ENCODE measurements at places on chromosomes 3 and 15.

DNA sequence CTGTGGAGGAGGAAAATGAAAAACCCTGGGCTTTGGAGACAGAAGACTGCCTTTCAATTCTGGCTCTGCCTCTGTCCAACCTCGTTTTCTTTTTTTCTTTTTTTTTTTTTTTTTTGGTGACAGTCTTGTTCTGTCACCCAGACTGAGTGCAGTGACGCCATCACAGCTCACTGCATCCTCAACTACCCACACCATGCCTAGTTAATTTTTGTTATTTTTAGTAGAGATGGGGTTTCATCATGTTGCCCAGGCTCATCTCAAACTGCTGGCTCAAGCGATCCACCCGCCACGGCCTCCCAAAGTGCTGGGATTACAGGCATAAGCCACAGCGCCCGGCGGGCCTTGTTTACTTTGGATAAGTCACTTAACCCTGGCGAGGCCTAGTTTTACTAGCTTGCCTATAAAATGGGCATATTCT, 66.3 kb upstream of the SLC25A26 start:
- no peak for DNase-seq

GRCh38 chr3:186842426-186843038, at the start of gene ADIPOQ:
Gene ADIPOQ (plus strand): TSS chr3:186842710. CDS start chr3:186853059, 10,349 bp downstream.
- no peak for DNase-seq

GRCh38 chr3:95343767-95344166, 1280.9 kb downstream of the NSUN3 start:
- no peak for DNase-seq

DNA sequence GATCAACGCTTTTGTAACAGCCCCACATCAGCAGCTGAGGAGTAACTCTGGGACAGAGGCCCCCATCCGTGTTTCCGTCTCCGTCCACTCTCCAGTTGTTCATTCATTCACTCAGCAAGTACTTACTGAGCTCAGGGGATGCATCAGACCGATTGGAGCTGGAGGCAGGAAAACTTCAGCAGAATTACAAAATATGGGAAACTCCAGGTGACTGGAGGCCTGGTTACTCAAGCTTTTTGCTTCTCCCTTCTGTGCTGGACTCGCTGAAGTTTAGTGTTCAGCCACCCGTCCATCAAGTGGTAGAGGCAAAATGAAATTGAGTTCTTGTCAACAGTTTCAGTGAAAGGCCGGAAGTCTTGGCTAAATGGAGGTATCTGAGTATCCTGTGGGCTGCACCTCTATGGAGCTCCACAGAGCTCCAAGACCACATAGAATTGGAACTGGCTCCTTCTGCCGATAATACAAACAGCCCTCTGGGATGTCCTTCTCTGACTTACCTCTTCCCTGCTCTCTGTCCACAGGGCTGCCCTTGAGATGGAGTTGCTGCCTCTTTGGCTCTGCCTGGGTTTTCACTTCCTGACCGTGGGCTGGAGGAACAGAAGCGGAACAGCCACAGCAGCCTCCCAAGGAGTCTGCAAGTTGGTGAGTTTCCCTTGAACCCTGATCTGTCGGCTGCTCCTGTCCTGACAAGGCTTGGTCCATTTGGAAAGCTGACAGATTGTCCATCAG, 14.7 kb downstream of the NRROS start:
- no peak for DNase-seq

GRCh38 chr3:107236655-107237337, 140.4 kb upstream of the CCDC54 start:
- DNase-seq: no peak

DNA sequence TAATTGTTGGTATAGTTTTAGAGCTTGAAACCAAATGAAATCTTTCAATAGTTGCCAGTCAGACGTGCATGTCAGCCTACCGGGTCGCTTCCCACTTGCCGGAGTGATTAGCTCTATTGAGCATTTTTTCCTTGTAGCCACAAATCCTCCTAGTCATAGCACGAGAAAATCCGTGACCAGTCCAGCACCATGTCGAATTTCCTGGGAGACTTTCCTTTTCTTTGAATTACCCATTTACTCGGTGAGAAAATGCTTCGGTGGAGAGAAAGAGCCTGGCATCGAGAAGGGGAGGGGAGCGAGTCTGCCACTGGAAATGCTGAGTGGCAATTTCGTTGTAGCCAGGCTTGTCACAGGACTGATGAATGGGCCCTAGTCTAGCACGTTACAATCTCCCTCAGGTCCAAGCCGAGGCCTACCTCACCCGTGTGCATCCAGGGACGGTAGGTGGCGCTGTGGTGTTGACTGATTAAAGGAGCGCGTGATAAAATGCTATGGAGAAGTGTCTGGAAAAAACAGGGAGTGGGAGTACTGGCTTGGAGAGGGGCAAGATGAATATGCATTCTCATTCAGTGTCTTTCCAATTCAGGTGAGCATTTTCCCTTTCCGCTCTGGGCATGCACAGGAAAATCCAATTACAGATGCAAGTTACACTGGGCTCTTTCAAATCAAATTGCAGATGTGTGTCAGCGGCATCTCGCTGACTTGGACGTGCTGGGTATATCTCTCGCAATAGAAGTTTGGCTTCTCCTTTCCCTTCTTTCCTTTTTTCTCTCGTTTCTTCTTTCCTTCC, 238.8 kb downstream of the EDEM1 start:
- DNase-seq: no peak

- peak; percentile 5 for DNase-seq
These were observed 464.1 kb upstream of the RARB start for GRCh38 chr3:24963762-24964625.

DNA sequence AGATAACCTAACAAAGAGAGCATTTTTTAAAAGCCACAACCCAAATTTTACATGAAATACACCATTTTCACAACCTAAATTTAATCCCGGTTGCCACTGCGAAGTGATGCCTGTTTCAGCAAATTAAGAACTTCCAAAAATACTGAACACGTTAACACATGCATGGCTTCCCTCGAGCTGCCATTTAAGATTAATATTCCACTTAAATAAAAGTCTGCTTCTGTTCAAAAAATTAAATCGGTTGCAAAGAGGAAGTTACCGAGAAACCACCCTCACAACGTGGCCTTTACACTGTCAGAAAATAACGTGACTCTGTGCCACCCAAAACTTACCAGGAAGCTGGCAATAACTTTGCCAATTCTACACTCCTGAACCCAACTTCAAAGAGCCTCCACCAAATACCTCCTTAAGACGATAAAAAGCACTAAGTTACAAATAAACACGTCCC, 1.2 kb downstream of the TBL1XR1 start:
- DNase-seq: no peak

DNA sequence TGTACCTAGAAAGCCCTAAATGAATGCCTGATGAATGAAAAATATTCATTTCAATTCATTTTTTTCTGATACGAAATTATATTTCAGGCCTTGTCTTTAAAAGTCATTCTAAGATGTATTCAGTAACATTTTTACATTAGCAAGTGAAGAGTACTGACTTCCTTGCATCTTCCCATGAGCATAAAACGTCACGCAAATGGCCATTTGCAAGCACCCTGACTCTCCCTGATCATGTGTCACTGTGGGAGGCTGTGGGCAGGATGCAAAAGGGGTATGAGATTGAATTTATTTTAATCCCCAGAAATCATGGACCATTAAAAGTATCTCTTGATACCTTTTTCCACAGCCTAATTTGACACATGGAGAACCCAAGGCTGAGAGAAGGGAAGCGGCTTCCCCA, 105.0 kb downstream of the BDH1 start:
- no peak for DNase-seq

GRCh38 chr15:92719021-92719420, 63.4 kb upstream of the FAM174B start:
- DNase-seq: no peak

DNA sequence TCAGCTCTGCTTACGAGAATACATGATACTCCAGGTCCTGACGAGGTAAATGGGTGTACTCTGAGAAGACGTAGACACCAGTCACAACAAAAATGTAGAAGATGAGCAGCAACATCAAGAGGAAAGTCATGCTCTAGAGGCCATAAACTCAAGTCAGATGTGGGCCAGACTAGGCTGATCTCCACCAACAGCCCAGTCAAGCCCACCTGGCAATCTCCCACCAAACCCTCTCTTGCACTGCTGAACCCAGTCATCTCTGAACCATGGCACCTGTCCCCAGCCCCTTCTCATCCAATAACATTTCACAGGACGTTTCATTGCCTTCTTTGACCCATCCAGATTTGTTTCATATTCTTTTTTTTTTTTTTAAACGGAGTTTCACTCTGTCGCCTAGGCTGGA, 10.8 kb upstream of the PDIA3 start:
- no peak for DNase-seq

DNA sequence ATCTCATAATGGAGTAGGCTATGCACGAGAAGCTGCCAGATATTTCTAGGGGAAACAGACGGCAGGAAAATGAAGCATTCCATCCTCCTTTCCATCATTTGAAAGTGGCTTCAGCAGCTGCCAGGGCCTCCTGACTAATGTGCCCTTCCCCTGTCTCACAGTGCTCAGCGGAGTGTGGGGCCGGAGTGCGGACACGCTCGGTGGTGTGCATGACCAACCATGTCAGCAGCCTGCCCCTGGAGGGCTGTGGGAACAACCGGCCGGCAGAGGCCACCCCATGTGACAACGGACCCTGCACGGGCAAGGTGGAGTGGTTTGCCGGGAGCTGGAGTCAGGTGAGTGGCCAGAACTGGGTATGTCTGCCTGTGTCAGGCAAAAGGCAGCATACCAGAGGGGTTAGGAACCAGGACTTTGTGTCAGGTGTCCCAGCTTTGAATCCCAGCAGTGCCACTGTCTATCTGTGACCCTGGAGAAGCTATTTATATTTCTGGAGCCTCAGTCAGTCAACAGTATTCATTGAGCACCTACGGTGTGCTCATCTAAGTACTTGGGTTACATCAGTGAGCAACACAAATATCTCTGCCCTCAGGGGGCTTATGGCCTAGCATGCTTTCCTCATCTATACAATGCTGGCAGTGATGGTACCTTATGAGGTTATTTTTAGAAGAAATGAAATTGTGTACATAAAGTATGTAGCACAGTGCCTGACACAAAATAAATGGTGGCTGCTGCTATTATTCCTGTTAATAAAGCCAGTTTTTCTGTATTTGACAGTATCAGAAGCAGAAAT, 52.4 kb upstream of the NR2E3 start:
- no peak for DNase-seq

- no peak for DNase-seq
These were observed 49.3 kb downstream of the C3orf70 start for GRCh38 chr3:185103359-185104127.

DNA sequence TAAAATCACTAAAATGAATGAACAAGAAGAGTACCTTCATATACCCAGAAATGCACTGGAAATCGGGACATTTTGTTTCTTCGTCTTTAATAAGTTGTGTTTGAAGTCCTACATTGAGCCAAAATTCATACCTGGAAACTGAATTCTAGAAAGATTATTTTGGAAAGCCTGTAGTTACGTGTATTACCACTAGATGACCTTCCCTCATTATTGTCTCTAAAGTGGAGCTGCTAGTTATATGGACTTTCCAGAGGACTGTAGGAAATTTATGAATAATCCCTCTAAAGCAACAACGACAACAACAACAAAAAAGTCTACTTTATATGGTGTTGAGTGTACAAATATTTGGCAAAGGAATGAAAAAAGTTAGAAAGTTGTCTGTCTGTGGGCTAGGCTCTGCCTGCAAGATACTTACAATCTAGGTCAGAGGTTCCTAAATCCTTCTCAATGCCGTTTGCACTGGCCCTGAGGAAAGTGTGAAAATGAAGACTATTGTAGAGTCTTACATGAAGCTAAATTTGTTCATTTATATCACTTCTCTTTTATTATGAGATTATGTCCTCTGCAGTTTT, 234.8 kb upstream of the NR2E3 start:
- no peak for DNase-seq

DNA sequence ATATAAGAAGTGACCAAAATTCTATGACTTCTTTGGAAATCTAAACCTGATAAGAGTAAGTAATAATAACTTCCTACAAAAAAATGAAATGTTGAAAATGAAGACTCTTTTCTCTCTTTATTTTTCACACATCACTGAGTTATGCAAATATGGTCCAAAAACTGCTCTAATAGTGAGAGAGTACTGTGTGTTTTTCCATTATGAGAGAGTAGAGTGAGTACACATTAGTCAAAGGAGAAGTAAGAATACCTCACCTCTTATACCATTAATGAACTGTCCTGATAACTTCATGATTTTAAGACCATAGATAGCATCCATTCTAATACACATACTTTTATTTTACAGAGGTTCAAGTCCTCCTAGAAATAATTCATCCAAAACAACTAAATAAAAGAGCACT, 1310.2 kb downstream of the SI start:
- DNase-seq: no peak

DNA sequence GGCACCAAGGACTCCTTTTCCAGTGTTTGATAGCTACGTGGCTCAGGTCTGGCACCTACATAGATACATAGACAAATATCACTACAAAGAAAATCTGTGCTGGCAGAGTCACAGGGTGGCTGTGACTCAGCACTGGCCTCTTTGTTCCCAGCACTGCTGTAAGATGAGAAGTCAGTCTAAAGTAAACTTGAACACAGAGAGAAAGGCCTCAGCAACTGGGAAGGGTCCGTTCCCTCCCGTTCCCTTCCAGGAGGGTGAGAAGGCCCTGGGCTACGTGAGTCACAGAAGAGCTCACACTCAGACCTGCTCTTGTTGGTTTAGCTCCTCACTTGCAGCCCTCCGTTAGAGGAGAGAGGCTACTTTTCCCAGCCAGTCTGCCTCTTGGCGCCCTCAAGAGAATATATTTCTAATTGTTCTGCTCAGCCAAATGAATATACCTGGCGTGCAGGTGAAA, 23.1 kb downstream of the ANXA2 start:
- DNase-seq: peak; percentile 89

GRCh38 chr15:36373550-36373949, 205.9 kb upstream of the CDIN1 start:
- DNase-seq: no peak

- DNase-seq: no peak
These were observed 6.4 kb downstream of the ATXN7 start for GRCh38 chr3:63869940-63870614.

DNA sequence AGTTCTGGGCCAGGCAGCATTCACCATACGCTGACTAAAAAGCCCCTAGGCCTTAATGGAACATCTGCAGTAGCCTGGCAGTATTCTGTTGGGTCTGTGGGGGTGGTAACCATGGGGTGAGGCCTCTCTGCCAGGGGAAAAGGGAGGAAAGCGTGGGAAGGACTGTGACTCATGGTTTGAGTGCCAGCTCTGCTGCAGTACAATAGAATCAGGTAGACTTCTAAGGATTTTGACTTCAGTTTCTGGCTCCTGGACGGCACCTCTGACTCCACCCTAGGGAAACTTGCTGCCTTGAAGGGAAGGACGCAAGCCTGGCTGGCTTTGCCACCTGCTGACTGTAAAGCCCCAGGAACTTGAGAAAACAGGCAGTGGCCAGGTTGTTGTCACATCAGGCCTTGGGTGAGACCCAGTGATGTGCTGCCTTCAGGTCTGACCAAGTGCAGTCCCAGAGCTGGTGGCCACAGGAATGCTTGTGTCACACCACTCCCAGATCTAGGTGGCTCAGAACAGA, 148.6 kb downstream of the SUCNR1 start:
- peak; percentile 21 for DNase-seq

DNA sequence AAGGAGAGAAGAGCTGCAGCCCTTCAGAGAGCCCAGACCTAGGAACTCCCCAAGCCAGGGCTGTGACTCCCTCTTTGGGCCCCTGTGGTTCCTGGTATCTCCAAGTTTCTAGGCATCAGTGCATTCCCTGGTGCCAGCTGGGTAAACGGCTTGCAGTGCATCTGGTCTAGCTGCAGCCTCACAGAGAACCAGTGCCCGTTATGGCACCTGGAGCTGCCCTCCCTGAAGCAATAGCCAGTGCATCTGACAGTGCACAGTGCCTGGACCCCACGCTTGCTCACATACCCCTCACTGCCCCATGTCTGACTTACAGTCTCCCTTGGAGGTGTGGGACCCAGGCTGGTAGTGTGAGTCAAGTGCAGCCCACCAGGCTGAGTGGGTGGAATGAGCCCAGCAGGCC, 52.1 kb downstream of the LSAMP start:
- no peak for DNase-seq

Measured in GM04504 (cell line).